ENCODE measurements at places on chromosomes 5 and 9.

- no peak for DNase-seq
Observed at GRCh38 chr5:143297756-143298155, 105.7 kb downstream of the NR3C1 start.

- DNase-seq: no peak
Observed at GRCh38 chr5:59621477-59621876, 272.0 kb downstream of the PDE4D start.

DNA sequence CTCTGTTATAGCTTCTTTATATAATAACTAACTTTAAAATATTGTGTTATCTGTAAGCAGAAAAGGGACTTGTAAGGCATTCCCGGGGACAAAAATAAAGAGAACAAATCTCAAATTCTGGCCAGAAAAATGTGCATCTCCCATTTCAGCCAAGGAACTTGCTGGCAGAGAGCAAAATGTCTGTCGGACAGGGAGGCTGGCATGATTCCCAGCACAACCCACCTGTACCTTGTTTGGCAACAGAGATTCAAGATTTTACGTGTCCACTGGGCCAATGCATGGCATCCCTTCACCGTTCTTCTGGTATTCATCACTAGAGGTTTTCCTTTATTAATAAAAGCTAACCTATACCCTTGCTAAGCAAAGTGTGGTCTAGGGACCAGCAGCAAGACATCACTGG is 566.6 kb downstream of the PSAT1 start:
- no peak for DNase-seq

DNA sequence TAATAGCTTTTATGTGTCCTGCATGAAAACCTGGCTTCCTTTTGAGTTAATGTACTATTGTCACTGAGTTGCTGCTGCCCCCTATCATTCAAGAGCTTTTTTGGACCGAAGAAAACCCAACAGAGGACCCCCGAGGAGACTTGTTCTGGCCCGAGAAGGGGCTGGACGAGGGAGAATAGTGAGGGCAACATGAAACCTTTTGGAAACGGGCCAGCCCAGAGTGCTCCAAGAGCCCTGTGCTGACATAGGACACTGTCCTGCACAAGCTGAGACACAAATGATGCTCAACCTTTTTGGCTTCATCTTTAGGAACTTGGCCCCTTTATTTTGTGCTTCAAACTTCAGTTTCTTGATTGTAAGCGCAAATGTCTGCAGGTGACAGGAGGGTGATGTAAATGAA is 4.0 kb upstream of the GADD45G start:
- DNase-seq: no peak

DNA sequence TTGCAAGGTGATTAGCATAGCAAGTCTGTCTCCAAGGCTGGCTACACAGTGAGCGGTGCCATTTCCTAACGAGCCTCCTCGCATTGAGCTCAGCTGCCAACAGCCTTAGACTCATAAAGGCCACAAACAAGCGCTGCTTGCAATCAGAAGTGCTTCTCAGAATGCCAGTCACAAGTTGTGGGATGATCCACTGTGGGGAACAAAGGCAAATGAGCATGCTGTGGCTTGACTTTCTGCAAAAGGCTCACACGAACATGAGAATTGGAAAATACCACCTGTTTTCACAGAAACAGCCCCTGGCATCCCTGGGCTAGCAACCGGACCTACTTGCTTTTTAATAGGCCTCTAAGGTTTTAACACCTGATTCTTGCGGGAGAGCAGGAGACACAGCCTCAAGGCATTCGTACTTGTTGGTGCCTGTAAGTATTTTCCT is 215.5 kb downstream of the FANCC start:
- DNase-seq: no peak

GRCh38 chr5:80343067-80343466 is 23.3 kb downstream of the SPZ1 start:
- DNase-seq: no peak
